Stimulated activated CD8-positive, alpha-beta memory T cell treated with anti-CD3 and anti-CD28 coated beads, Interleukin-4, amount 100 ng/mL, for 4 hours (primary cell): ENCODE measurements at places on chromosomes 2 and 18.

DNA sequence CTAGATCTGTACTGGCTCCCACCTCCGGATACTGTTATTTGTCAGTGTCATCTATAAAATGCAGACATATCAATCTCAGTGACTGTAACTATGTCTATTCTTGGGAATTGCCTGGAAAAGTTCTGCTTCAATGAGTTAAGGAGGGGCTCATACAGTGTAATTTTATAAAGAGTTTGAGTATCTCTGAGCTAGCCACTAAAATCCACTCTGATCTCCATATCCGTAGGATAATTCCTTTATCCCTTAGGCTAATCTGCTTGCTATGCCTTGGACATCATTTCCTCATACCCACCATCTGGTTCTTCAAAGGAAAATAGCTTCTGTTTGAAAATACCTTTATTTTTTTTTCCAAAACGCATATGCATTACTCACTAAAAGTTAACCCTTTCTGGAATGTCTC is 863.2 kb downstream of the SUCLG1 start:
- DNase-seq = no peak

GRCh38 chr2:57906152-57906732 is 140.4 kb upstream of the VRK2 start:
- DNase-seq = no peak

GRCh38 chr18:21242780-21243401 is 859 bp downstream of the GREB1L start:
- DNase-seq = no peak

- DNase-seq = no peak
Measured at GRCh38 chr2:3445891-3446290, 66.4 kb downstream of the TRAPPC12 start.

DNA sequence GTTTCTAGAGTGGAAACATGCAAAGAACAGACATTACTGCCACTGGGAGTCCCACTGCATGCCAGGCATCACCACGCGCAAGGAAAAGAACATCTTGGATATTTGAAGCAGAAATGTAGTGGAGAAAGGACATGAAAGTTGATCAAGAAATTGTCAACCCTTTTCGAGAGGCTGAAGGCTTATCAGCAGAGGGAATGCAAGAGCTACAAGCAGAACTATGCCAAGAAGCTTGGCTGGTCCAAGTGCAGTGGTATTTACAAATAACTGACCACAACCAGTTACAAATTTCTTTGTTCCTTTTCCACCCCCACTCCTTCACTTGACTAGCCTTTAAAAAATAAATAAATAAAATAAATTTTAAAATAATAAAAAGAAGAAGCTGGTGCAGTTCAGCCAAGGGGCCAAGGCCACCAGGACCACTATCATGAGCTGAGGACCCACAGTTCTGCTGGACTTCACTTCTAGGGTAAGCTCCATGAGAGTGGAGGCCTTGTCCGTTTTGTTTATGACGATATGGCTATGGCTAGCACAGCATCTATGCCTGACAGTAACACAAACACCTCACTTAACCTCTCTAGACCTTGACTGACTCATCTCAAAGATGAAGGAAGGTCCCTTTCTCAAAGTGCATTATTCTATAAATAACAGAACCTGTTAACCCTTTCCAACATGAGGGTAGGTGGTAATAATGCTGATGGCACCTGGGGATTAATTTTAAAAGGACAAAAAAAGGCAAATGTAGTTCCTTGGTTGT is 20.9 kb downstream of the MARCHF4 start:
- DNase-seq = no peak

- no peak for DNase-seq
Measured at GRCh38 chr2:220696280-220696669, 875.8 kb downstream of the EPHA4 start.

GRCh38 chr18:9901377-9901776 is 12.4 kb upstream of the VAPA start:
- no peak for DNase-seq

DNA sequence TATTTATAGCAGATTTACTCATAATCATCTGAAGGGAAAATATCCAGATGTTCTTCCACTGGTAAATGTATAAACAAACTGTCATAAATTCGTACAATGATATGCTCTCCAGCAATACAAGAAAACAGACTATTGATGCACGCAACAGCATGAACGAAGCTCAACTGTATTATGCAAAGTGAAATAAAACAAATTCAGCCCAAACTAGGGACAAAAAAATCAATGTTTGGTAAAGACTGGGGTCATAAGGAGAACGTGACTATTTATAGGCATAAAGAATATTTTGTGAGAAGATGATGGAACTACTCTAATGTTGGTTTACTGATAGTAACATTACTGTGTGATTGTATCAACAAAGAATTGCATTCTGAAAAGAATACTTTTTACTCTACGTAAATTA is 1276.7 kb upstream of the DDX18 start:
- no peak for DNase-seq

GRCh38 chr18:8631265-8631664 is 22.0 kb downstream of the RAB12 start:
- no peak for DNase-seq

GRCh38 chr2:59182249-59182648 is 941.1 kb upstream of the FANCL start:
- no peak for DNase-seq

GRCh38 chr2:2321200-2321540 is 9.9 kb downstream of the MYT1L start:
- no peak for DNase-seq

- DNase-seq = no peak
Measured at GRCh38 chr18:23229472-23229871, 94.2 kb downstream of the CABLES1 start.

- DNase-seq = no peak
Measured at GRCh38 chr2:85523903-85524335, 15.0 kb upstream of the MAT2A start.

DNA sequence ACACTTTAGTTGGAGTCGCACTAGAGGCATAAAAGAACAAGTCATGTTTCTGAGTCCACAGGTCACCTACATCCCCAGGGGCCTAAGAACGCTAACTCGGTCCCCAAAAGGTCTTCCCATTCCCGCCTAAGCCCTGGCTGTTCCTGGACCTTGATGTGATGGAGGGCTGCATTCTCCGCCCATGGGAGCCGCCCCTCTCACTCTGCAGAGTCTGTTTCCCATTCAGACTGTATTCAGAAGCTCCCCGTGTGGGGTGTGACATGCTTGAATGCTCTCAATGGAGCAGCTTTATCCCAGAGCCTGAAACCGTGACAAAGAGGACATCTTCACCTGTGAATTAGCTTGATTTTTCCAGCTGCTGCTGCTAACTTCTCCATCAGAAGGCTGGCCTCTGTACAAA is 319.0 kb upstream of the KLHL29 start:
- DNase-seq = no peak

DNA sequence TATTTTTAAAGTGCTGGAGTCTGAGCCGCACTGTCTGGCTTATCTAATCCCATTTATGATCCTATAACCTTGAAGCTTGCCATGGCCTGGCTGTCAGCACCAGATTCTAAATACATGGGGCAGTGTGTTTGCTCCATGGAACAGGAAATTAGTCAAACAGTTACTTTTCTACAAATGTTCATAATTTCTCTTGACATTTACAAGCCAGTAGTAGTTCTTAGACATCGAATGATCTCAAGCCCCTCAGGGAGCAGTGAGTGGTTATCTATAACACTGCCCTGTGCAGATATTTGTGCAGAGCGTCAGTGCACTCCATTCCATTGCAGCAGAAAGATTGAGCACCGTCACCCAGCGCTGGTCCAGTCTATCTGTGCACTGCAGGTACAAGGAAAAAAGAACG is 205.2 kb downstream of the AGPS start:
- DNase-seq = no peak

DNA sequence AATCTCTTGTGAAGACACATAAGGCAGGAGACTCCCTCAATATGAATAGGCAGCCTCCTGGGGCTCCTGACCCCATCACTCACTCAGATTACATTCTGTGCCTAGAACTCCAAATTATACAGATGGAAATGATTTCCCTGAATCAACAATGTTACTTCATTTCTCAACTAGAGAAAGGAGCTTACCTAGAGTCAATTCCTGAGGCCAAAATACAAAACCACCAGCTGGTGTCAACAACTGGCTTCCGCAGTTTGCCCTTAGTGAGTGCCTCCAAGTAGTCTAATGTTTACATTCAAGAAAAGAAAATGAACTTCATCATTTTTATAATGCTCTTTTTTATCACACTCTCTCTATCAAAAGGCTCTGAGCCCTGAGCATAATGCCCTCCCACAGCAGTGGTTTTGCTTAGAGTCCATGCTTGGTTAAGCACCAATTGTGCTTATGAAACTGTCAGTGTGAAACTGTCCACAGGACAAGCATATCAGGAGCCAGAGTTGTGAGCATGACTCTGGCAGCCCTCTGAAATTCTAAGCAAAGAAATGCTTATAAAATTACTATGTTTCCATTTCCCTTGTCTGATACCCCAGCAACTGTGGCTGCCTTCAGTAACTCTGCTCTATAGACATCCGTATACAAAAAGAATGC is 305.7 kb upstream of the PKDCC start:
- no peak for DNase-seq

GRCh38 chr2:402206-402605 is 114.3 kb upstream of the ALKAL2 start:
- DNase-seq = no peak

DNA sequence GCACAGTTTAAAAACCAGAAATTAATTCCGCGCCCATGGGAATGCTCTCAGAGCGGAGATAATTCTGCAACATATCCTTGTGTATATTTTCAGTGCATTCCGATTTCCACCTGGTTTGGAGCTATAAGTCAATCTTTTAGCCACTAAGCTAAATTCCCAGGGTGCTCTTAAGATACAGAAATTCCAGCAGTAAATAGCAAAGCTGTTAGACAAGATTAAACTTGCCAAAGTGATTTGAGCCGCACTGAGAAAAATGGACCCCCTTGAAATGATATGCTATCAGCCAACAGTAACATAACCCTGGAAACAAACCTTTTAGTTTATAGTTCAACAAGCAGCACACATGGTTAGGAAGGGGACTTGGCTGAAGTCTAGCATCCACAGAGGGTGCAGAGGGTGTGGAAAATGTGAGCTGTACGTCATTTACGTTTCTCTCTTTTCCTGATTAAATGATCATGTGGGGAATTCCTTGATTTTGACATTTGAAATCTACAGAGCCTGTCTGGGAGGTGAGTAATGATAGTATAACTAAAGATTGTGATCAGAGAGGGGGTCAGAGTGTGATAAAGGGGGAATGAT is 99.8 kb upstream of the COPS8 start:
- DNase-seq = no peak

DNA sequence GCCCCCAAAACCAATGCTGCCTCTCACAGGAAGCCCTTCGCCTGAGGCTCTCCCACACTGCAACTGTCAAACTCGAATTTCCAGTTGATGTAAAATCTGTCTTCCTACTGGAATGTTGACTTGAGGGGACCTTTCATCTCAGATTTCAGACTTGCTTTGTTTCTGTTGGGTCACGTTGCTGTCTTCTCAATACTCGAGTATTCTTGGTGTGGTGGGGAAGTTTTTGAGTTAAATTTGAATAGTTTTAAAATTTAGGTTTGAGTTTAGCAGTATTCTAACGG is 50.8 kb downstream of the AGAP1 start:
- DNase-seq = no peak

- no peak for DNase-seq
Measured at GRCh38 chr2:104249629-104250028, 604.3 kb upstream of the POU3F3 start.

DNA sequence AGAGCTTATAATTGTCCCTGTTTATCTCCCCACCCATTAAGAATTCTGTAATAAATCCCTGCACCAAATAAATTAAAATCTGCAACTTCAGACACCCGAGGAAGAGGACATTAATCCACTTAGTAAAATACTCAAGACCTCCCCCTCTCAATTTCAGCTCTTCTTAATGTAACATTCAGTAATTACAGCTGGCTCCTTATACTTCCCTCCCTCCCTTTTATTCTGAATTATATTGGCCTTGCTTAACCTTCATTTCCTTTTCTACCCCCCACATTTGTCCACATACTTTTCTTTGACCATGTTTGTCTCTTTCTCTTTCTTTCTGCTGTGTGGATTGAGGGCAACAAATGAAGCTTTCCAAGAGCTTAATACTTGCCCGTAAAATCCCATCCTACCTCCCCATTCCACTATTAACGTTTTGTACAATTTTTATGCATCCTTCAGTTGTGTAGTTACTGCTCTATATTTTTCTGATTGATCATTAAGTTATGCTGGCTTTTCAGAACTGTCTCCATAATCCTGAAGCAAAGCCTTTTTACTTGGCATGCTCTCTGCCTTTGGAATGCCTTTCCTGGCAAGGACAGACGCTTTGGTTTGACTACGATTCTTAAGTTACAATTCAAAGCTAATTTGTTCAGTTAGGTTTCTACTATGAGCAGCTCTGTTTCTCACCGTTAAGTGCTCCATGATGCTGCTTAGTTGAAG is 580.1 kb downstream of the ZEB2 start:
- DNase-seq = no peak

GRCh38 chr2:143397884-143398614 is 268.8 kb downstream of the ARHGAP15 start:
- DNase-seq = no peak

GRCh38 chr18:8254654-8255053 is 354.6 kb upstream of the RAB12 start:
- no peak for DNase-seq

GRCh38 chr2:231058761-231059550 is 2.3 kb downstream of the PSMD1 start:
- no peak for DNase-seq

GRCh38 chr2:4533806-4534205 is 830.4 kb downstream of the DCDC2C start:
- no peak for DNase-seq

GRCh38 chr2:102504833-102505232 is 31.8 kb downstream of the SLC9A4 start:
- DNase-seq = no peak

GRCh38 chr18:286515-287310 is 18.9 kb upstream of the THOC1 start:
- no peak for DNase-seq

DNA sequence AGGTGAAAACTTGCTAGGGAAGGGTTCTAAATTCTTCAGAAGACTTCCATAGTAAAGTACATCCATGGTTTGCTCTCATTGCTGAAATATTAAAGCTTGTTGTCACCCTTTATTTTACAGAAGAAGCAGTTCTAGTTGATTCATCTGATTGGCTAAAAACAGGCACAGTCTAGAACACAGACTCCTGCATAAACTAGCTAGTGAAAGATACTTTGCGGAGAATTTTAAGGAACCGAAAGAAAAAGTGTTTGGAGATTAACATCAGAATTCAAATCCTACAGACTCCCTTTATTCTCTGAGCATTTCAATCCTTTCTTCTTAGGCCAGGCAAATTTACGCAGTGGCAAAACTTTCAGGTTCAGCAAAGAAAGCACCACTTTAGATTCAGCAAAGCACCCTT is 1076.5 kb upstream of the ZEB2 start:
- DNase-seq = no peak

- DNase-seq = no peak
Measured at GRCh38 chr18:75132931-75133525, 75.9 kb downstream of the PTGR3 start.

GRCh38 chr18:12946549-12947284 is 1.1 kb upstream of the SEH1L start:
- DNase-seq = no peak
